ENCODE measurements at places on chromosomes 7 and 10.

- DNase-seq, result no peak
Measured at GRCh38 chr7:13822678-13823077, 166.8 kb downstream of the ETV1 start.

GRCh38 chr7:49174396-49174795 lies 250.0 kb downstream of the CDC14C start:
- no peak for DNase-seq

GRCh38 chr7:6392712-6393666 lies 54.8 kb downstream of the DAGLB start:
- no peak for DNase-seq

- no peak for DNase-seq
Measured at GRCh38 chr10:119319161-119319919, 112.0 kb downstream of the GRK5 start.

GRCh38 chr10:119456435-119456810 lies 86.1 kb downstream of the RGS10 start:
- no peak for DNase-seq

GRCh38 chr7:28920424-28920823 lies 37.7 kb downstream of the TRIL start:
- no peak for DNase-seq

DNA sequence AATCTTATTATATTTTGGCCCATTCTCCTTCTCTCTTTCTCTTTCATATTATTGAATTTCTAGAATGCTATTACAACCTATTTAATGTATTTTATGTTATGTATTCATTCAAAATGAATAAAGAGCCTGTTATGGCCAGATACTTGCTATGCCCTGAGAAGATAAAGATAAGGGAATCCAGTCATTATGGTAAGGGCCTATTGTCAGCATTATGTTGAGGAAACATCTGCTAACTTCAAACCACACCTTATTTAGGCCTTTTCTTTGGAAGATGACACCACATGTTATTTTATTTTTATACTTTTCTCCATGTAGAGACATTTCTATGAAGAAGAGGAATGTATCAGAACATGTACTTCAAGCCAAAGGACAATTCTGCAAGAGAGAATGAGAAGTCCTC lies 60.5 kb upstream of the MPP7 start:
- DNase-seq, result no peak

DNA sequence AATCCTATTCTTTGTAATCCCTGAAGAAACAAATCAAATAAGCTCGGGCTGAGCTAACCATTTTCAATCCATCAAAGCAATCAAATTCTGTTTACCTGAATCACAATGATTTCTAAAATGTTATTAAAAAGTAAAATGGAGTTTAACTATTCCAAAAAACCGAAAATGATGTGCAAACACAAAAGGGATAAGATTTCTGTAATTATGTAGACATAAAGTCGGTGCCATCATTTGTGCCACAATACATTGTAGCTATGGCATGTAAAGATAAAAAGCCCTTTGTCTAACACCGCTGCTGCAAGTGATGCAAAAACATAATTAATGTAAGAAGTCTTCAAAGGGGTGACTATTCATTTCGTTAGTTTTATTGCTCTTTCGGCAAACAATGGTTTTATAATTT lies 125.1 kb upstream of the FAM204A start:
- no peak for DNase-seq

GRCh38 chr10:125415006-125415633 lies 254.8 kb upstream of the CTBP2 start:
- no peak for DNase-seq

DNA sequence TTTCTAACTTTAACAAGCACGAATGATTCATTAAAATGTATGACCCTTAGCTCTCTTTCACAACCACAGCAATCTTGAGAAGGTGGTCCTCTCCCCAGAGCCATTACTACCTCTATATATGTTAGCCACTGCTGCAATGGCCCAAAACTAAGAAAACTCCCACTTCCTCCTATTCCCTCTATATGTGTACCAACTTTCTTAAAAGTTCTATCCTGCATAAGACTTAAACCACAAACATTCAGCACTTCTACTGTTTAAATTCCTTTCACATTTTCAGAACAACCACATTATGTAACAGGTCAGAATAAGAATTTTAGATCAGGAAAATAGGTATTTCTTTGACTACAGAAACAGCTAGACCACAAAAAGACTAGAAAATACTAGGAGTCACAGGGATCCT lies 36.2 kb downstream of the WASL start:
- DNase-seq, result no peak

GRCh38 chr10:87961314-87961713 lies 97.9 kb downstream of the PTEN start:
- no peak for DNase-seq

DNA sequence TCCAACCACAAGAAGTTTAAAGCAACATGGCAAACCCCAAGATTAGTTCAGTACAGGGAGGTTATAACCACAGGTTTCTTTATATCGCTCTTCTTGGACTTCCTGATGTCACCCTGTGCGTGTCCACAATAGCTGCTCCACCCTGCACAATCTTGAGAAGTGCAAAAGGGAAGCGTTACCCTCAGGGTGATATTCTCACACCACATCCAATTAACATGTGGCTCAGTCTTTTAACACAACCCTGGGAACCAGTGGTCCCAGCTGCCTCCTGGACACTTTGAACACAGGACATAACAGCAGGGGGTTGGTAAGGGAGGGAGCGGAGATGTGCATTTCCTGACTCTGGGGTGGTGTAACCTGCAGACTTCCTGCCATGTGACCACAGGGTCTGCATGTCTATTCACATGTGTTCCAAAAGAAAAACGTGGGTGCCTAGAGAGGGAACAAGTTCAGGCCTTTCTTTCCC lies 64.6 kb downstream of the GSAP start:
- no peak for DNase-seq

DNA sequence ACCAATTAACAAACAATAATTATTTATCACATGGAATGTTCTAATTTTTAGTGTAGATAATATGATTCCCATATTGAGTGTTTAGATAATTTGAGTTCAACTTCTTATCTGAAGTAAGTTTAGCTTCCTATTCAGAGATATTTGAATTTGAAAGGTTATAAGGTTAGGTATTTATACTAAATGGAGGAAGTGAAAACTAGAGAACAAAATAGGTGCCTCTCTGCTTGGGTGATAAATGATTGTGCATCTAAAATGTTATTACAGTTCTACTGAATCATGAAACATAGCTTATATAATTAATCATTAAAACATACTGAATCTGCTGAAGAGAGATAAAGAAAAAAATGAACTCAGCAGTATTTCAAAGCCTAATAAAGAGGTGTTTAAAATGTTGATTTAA lies 1174.3 kb downstream of the XPNPEP1 start:
- DNase-seq, result no peak

All from H9 (cell line).